D341Med (cell line): ENCODE measurements at places on chromosomes 5 and 9.

- no peak for DNase-seq
Observed at GRCh38 chr9:35107297-35108290, 4.7 kb upstream of the STOML2 start.

- DNase-seq, result no peak
Observed at GRCh38 chr5:74295676-74296075, 344.9 kb downstream of the ENC1 start.

DNA sequence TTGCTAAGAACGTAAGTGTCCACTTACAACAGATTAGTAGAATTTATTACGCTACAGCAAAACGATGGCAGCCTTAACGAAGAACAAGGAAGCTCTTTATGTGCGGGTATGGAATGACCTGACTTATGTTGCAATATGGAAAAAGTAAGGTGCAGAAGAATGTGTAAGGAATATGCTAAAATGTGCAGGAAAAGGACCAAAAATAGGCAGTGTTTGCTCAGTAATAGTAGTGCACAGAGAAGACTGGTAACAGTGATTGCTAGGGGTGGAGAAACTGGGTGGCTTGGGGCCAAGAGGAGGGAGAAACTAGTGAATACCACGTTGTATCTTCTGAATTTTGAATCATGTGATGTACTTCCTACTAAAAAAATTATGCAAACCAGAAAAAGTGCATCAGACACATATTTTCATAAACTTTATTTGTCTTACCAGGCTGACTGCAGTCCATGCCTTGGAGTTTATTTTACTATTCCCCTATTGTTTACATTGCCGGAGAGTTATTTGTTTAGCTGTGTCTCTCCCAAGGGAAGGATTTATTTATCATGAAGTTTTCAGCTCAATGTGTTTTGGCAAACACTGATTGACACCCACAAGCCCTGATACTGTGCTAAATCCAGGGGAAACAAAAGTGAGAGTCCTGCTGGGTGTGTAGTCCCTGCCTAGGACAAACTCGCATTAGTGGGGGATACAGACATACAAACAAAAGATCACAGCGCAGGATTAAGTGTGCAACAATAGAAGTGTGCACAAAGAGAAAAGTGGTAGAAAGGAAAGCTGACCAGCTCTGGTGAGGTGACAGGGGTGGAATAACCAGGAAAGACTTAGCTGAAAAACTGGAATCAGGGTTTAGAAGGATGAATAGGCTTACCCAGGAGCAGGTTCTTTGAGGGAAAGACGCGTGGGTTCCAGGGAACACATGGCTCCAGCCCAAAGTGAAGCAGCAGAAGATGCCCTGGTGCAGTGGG, 34.0 kb upstream of the ZNF484 start:
- no peak for DNase-seq

DNA sequence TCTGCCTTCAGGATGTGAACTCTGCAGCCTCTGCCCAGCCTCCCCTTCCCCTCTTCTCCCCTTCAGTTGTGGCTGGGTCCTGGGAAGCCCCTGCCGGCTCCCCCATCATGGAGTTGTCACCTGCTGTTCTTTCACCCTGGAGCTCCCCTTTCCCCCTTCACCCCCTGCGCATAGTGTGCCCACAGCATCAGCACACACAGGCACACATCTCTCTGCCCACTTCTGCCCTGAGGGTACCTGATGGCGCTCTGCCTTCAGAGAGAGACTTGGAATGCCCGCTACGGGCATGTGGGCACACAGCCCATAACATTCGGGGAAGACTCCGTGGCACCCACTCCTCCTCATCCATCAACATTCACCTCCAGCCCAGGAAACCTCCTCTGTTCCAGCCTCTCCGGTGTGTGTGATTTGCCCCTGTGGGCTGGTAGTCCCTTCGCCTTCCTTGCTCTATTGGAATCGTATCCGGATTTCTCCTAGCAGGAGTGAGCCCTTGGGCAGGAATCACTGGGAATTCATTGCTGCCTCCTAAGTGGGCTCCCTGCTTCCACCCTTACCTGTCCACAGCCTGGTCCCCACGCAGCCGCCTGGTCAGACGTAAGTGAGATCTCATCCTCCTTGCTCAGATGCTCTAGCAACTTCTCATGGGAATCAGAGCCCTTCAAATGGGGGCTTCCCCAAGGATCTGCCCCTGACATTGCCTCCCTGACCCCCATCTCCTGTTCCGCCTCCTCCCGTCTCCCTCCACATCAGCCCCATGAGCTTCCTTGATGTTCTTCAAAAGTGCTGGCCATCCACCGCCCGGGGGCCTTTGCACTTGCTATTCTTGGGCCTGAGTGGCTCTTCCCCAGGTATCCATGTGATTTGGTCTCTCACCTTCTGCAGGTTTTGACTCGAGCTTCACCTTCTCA, 61.5 kb upstream of the CTSL start:
- DNase-seq, result no peak

- DNase-seq, result peak; percentile 49
Observed at GRCh38 chr9:131402738-131403492, 9.0 kb downstream of the PRRC2B start.

DNA sequence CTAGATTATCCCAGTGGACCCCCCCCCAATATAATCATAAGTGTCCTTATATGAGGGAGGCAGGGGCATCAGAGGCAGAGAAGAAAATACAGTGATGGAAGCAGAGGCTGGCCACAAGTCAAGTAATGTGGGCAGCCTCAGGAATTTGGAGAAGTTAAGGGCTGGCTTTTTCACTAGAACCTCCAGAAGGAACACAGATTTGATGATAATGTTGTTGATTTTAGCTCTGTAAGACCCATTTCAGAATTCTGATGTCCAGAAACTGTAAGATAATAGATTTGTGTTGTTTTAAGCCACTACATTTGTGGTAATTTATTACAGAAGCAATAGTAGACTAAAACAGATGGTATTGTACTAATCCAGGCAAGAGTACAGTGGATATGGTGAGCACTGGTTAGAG, 36.3 kb upstream of the LRRTM2 start:
- DNase-seq, result no peak

DNA sequence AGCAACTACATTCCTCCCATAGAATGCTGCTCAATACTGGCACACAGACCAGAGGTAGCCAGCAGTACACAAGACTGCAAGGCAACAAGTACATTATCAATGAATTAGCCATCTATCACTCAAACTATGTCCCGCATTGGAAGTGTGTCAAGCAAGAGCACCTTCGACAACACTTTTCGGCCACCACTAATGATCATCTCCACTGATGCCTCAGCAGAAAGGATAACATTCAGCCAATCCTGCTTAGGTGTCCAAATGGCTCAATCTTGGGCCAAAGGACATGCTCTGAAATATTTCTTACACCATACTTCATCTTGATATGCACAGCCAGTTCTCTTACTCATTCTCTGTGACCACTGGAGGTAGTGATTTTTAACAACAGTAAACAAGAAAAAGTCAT, 25.0 kb downstream of the SKP1 start:
- DNase-seq, result no peak

DNA sequence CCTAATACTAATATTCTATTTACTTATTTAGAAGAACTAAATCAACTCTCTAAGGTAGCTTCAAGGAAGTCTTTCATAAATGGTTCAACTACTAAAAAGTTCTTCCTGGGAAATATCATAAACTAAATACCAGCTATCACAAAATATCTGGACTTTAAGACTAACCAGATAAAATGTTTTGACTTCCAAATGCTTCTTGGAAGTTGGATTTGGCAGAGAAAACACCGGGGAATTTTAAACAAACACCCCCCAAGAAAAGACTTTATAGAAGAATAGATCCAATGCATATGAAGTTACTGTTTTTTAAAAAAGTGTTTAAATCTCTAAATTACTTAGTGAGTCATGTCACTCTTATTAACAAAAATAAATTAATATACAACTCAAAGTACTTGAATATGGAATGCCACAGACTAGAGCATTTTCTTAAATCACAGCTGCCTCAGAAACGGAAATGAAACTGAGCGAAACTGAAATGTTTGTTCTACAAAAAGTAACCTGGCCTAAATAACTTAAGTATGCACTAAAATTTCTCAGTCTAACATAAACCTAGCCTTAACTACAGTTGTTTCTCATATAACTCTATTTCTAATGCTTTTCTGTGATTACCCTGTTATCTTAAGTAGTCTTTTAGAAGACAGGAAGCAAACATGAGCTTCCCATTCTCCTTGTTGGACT, 6.8 kb downstream of the ABCA1 start:
- no peak for DNase-seq

- no peak for DNase-seq
Observed at GRCh38 chr9:134413890-134414623, 87.8 kb downstream of the RXRA start.

- DNase-seq, result no peak
Observed at GRCh38 chr9:103168254-103168653, 173.1 kb downstream of the CYLC2 start.

GRCh38 chr9:34891386-34891785, 66.7 kb upstream of the PHF24 start:
- DNase-seq, result no peak

GRCh38 chr9:116687754-116688135, 640 bp downstream of the TRIM32 start:
- peak; percentile 25 for DNase-seq

- no peak for DNase-seq
Observed at GRCh38 chr9:136666372-136667213, 3.9 kb downstream of the EGFL7 start.

DNA sequence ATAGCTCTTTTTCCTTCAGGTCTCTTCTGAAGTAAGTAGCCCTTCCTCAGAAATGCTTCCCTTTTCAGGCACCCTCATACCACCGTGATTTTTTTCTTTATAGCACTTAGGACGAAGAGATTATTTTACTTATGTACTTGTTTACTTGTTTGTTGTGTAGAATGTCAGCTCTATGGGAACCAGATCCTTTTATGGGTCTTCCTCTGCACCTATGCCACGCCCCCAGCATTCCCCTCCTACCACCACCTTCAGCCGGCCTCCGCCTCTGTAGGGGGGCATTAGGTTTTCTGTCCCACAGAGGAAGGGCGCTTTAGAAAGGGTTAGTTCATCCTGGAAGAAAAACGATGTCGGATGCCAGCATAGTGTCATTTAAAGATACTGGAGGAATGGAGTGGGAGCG, 1.8 kb downstream of the CDKN2B-AS1 start:
- no peak for DNase-seq

DNA sequence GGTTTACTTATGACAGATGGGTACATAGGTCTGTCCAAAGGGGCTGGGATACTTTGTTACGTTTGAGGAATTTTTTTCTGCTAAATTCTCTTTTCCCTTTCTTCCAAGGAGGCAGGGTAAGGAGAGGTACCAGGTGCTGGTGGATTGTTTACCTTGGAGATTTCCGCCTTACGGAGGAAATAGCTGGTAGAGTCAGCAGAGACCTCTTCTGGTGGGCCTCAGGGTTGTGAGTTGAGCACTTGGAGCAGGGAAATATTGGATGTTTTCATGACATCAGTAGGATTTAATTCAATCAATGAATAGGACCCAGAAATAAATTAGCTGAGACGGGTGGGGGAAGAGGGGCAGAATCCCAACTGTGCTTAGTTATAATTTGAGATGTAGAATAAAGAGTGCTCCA, 60.0 kb upstream of the TAF11L2 start:
- DNase-seq, result no peak

DNA sequence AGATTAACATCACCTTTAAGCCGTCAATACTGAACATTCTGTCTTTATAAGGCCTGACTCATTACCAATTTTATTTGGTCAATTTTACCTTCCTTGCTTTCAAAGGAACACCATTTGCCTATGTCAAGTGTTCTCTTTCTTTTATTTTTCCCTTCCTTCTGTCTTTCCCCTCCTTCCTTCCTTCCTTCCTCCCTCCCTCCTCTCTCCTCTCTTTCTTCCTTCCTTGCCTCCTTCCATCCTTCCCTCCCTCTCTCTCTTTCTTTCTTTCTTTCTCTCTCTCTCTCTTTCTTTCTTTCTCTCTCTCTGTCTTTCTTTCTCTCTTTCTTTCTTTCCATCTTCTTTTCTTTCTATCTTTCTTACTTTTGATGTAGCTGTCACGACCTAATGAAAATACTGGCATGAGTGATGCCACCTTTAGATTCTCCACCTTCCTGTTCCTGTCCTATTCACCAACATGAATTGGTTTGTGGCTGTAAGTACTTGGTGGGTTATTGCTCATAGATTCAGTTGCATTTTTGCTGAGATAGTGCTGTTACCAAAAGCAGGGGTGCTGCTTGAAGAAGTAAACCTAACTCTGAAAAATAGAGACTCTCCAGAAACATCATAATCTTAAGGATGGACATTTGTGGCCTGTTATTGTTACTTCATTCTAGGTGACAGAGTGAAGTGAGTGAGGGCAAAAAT, 33.8 kb downstream of the DOCK8 start:
- DNase-seq, result no peak
